ENCODE measurements at places on chromosomes 5 and 9. TPM values are rescaled to one million over a fixed set of nuclear protein-coding genes. Genes with fewer than 3 reads are reported as not detected.

LIX1 gene
- total RNA-seq: not detected

RABGAP1 gene
- total RNA-seq: 56.9 TPM

CD74 gene
- 397 TPM for total RNA-seq

IL5 gene
- not detected for total RNA-seq

RALGPS1 gene
- total RNA-seq: 5.1 TPM

IL4 gene
- not detected for total RNA-seq

GLRA1 gene
- not detected for total RNA-seq

OR1J2 gene
- not detected for total RNA-seq

CTXN3 gene
- total RNA-seq: not detected

TMEM174 gene
- total RNA-seq: not detected

MOCS2 gene
- 40.1 TPM for total RNA-seq

SH3TC2 gene
- not detected for total RNA-seq

APBA1 gene
- 5.5 TPM for total RNA-seq

PANK3 gene
- total RNA-seq: 32.4 TPM

LPAR1 gene
- 61.1 TPM for total RNA-seq

MOB3B gene
- 11.9 TPM for total RNA-seq

OMD gene
- total RNA-seq: 24.8 TPM

SLC25A51 gene
- 36.3 TPM for total RNA-seq

BSPRY gene
- not detected for total RNA-seq

STK32A gene
- 5.3 TPM for total RNA-seq

FOXI1 gene
- not detected for total RNA-seq

POU5F2 gene
- total RNA-seq: 4.2 TPM

GPX3 gene
- 6,929 TPM for total RNA-seq

MELK gene
- 0.49 TPM for total RNA-seq

BBLN gene
- 307 TPM for total RNA-seq

MED10 gene
- total RNA-seq: 32.3 TPM

P4HA2 gene
- total RNA-seq: 13.3 TPM

NMUR2 gene
- total RNA-seq: not detected

C6 gene
- 57.1 TPM for total RNA-seq

SPINK1 gene
- total RNA-seq: not detected

PPP3R2 gene
- not detected for total RNA-seq

FOXD4L6 gene
- total RNA-seq: not detected

GFPT2 gene
- 43.5 TPM for total RNA-seq

RNF44 gene
- 9.2 TPM for total RNA-seq

Measured in subcutaneous adipose tissue (tissue), 4 donors.